ENCODE measurements at places on chromosomes 7 and 10. TPM values are rescaled to one million over a fixed set of nuclear protein-coding genes. Genes with fewer than 3 reads are reported as not detected.
A peak's percentile ranks its signal among the peaks of the same experiment; 100 is the strongest.

DNA sequence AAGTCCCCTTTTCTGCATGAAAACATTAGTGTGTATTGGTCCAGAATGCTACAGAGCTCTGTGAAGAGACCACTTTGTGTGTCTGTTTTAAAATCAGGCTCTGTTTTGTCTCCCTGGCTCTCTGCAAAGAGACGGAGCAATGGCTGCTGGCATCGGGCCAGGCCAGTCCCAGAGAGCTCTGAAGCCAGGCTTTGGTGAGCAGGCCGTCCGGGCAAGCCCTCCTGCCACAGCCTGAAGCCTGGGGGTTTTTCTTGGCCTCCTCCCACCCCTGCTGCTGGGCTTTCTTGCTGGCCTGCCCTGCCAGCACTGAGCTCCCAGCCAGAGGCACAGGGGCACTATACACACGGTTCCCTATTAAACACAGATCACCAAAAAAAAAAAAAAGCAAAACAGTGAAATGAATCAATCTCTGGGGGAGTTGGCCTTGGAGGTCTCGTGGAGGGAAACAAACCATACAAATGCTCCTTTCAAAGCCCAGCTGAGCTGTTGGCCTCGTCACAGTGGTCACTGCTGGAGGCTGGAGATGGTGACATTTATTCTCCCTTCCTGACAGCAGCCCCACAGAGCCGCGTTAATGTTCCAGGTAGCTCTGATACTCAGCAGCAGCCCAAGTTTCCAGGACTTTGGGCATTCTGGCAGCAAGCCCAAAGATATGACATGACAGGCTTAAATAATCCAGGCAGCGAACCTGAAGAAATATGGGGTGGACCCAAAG is 237.2 kb downstream of the TCF7L2 start:
- DNase-seq, result peak; percentile 63
- H3K27me3 ChIP-seq, result no peaks in the 10 kb centered on the region
- no peak overlapping the region for H3K4me3 ChIP-seq
- no peaks in the 10 kb centered on the region for H3K36me3 ChIP-seq
- peaks cover 6% of the 10 kb centered on the region for H3K4me1 ChIP-seq
- no peak overlapping the region for H3K27ac ChIP-seq

DNA sequence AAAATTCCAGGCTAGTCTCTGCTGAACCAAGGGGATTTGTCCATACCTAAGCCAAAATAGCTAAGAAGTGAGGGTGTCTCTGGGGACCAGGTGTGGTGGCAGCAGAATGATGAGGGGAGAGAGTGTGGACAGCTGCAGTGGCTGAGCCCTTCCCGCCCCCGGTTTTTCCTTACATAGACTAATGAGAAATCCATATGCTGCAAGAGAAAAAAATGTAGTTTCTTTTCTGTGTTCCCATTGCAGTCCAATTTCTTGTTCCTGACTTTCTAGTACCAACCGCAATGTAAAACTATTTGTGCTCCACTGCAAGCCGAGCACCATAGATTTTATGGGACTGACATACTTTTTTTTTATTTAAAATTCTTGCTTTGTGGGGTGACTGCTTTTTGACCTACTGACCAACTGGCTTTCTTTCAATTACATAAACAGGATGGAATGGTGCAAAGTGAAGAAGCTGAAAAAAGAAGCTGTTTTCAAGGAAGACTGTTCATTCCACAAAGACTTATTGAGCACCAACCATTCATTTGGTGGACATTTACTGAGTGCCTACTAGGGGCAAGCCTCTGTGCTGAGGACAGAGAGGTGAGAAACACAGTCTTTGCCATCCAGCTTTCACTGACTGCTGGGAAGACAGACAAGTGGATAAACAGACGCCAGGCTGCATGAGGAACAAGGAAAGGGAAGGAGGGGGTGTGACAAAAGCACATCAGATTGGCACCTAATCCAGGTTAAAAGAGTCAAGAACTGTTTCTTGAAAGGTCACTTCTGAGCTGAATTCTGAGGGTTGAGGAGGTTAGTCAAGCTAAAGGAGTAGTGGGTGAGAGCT is 9.8 kb downstream of the CEP41 start:
- H3K4me1 ChIP-seq, result peaks cover 28% of the 10 kb centered on the region
- no peaks in the 10 kb centered on the region for H3K27me3 ChIP-seq
- no peaks in the 10 kb centered on the region for H3K36me3 ChIP-seq
- H3K27ac ChIP-seq, result peak overlapping the region; percentile 90
- peak; percentile 100 for DNase-seq

DNA sequence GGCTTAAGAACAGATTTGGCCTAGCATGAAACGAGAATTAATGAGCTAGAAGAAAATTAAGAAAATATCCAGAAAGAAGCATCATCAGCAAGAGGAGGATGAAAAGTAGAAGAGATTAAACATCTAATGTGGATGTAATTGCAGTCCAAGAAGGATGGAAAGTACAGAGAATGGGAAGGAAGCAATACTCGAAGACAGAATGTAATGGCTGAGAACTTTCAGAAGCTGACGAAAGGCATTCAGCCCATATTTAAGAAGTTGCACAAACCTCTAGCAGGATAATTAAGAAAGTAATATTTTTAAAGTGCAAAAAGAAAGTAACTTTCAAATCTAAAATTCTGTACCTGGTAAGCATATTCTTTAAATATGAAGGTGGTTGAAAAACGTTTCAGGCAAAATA is 60.7 kb downstream of the TRIM24 start:
- no peak for DNase-seq
- H3K4me3 ChIP-seq, result no peak overlapping the region
- no peak overlapping the region for H3K27ac ChIP-seq
- no peaks in the 10 kb centered on the region for H3K4me1 ChIP-seq
- H3K36me3 ChIP-seq, result peaks cover 30% of the 10 kb centered on the region
- H3K27me3 ChIP-seq, result no peaks in the 10 kb centered on the region

Gene POM121L12
- not detected for polyA plus RNA-seq

Gene EPHA1
- polyA plus RNA-seq, result 5.6 TPM

Data from muscle of leg (tissue), 16 donors.